Breast epithelium (tissue), 4 donors: ENCODE measurements at places on chromosomes 2 and 18.

- DNase-seq, result no peak
Measured at GRCh38 chr2:31319406-31320175, 85.6 kb downstream of the EHD3 start.

GRCh38 chr2:136324966-136325365, 207.0 kb upstream of the CXCR4 start:
- DNase-seq, result no peak

- no peak for DNase-seq
Measured at GRCh38 chr18:57154191-57154830, 7.4 kb downstream of the BOD1L2 start.

DNA sequence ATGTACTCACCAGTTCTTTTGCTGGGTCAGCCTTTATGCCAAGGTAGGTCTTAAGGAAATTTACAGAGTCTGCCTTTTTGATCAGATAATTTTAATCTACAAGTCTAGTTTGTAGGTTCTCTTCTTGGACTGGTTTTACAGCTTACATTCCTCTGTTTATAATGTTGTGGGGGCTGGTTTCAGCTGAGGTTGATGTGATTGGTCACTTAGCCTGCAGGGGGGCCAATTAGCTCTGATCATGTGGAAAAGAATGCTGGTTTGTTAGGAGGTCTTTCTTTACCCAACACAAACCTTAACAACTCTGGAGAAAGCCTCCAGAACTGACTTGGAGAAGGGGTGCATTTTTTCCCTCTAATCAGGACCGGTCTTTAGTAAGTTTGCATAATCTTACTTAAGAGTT, at the start of gene KCNJ13:
Gene KCNJ13 (minus strand): TSS at position 131 of the 400 bp plus-strand sequence. CDS start 5,203 bp downstream, outside the sequence.
- no peak for DNase-seq
